ENCODE measurements at places on chromosomes 12 and 14. TPM values are rescaled to one million over a fixed set of nuclear protein-coding genes. Genes with fewer than 3 reads are reported as not detected.

EFS gene
- 5.5 TPM for total RNA-seq

DTX1 gene
- under 0.01 TPM for total RNA-seq

MOK gene
- 8.3 TPM for total RNA-seq

ATP5F1B gene
- total RNA-seq = 651 TPM

KLRC4 gene
- not detected for total RNA-seq

Data from uterine smooth muscle cell (primary cell).